ENCODE measurements at places on chromosomes 16 and 17. TPM values are rescaled to one million over a fixed set of nuclear protein-coding genes. Genes with fewer than 3 reads are reported as not detected.
A peak's percentile ranks its signal among the peaks of the same experiment; 100 is the strongest.

DNA sequence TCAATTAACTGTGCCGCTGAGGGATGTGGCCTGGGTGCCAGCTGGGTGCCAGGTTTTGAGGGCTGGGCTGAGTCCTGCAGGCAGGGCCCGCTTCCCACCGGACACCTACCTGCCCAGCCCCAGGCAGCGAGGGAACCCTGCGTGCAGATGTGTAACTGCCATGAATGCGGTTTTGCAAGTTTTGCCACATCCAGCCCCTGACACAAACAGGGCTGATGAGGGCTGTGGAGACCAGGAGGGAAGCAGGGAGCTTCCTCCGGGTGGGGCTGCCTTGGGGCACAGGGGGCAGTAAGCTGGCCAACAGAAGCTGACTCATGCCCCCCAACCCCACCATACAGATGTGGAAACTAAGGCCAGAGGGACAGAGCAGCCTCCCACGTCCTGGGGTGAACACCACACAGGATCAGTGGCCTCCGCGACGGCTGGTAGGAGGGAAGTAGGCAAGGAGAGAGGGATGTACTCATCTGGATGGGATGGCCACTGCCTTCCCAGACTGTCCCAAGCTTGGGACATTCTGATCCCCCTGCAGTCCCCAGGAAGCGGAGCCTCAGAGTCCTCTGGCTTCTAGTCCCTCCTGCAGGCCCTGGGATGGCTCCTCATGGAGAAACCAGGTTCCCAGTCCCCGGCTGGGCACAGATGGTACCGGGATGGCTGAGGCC is 1.6 kb downstream of the UBALD1 start:
- DNase-seq, result peak; percentile 7

The NFATC2IP gene
- 22.1 TPM for total RNA-seq

- DNase-seq, result no peak
Measured at GRCh38 chr17:66652840-66653507, 181.9 kb upstream of the CACNG5 start.

- DNase-seq, result no peak
Measured at GRCh38 chr16:68488554-68488953, 40.2 kb upstream of the SMPD3 start.

The ABCC11 gene
- total RNA-seq, result 0.09 TPM

DNA sequence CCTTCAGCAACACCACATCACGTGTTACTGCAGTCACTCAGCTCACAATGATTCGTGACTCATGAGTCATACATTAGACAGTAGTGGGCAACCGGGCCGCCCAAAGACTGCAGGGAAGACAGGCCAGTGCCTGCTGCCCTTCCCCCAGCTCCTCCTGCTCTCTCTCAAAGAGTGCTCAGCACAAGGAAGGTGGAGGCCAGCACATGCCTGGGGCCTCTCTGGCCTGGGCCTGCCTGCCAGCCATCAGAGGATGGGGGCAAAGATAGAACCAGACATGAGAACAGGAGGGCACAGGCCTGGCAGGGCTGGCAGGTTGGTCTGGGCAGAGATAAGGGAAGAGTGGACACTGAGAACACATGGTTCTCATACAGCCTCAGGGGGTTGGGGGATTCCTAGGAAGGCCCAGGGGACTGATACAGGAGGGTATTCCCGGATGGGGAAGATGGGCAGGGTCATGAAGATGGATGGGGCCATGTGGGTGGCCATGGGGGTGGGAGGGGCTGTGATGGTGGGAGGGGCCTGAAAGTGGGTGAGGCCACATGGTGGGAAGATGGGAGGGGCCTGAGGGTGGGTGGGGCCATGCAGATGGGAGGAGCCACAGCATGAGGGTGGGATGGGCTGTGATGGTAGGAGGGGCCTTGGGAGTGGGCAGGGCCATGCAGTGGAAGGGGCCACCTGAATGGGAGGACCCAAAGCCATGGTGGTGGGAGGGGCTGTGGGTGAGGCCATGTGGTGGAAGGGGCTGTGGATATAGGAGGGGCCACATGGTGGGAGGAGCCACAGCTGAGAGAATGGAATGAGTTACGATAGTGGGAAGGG is 29.0 kb downstream of the KATNB1 start:
- DNase-seq, result peak; percentile 68

- peak; percentile 25 for DNase-seq
Measured at GRCh38 chr16:83393196-83393981, 414.4 kb upstream of the HSBP1 start.

The HOXB1 gene
- not detected for total RNA-seq

DNA sequence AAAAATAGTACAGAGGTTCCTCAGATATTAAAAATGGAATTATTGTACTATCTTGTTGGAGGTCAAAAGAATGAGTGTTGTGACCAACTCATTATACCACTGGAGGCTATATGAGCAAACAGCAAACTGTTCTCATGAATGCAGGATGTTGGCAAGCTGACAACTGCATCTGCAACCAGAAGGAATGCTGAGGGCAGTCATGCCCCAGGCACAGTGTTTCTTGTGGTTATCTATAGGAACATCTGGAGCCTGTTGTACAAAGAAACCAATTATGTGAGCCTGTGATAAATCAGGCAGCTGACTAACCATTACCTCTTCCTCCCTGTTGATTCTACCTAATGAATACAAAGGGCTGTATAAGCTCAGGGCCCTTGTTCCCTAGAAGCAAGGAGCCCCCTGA is 2057.1 kb downstream of the TP53TG3F start:
- DNase-seq, result no peak

- DNase-seq, result no peak
Measured at GRCh38 chr17:49878931-49879904, 31.3 kb upstream of the TAC4 start.

DNA sequence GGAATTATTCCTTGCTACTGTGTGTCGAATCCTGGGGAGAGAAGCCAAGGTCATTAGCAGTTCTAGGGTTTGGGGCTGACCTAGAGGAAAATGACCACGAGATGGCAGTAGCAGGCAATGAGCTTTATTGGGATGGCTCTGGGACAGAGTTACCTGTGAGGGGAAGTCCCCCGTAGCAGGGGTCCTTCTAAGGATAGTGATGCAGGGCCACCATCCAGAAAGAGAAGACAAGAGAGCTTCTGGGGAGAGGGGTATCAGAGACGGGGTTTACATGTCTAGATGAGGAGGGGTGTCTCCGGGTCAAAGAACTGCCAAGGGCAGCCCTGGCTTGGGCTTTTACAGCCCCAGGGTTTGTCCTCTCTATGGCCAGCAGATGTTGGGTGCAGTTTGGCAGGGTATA is 6.4 kb upstream of the GGT6 start:
- peak; percentile 52 for DNase-seq

DNA sequence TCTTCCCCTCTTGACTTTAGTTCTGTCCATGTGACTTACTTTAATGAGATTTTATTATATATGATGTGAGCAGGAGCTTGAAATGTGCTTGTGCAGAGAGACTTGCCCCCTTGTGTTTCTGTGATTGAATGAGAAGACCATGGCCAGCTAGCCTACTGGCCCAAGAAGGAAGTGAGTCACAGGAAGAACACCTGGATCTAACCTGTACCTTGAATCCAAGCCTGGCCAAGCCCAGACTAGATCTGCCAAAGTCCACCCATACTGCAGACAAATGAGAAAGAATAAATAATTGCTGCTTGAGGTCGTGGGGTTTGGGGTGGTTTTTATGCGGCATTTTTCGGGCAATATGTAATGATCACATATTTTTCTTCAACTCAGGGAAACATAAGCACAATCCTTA is 9.6 kb downstream of the ABCA10 start:
- DNase-seq, result no peak

The DNAH9 gene
- not detected for total RNA-seq

The PTX4 gene
- total RNA-seq, result not detected

The CTRB1 gene
- total RNA-seq, result not detected

DNA sequence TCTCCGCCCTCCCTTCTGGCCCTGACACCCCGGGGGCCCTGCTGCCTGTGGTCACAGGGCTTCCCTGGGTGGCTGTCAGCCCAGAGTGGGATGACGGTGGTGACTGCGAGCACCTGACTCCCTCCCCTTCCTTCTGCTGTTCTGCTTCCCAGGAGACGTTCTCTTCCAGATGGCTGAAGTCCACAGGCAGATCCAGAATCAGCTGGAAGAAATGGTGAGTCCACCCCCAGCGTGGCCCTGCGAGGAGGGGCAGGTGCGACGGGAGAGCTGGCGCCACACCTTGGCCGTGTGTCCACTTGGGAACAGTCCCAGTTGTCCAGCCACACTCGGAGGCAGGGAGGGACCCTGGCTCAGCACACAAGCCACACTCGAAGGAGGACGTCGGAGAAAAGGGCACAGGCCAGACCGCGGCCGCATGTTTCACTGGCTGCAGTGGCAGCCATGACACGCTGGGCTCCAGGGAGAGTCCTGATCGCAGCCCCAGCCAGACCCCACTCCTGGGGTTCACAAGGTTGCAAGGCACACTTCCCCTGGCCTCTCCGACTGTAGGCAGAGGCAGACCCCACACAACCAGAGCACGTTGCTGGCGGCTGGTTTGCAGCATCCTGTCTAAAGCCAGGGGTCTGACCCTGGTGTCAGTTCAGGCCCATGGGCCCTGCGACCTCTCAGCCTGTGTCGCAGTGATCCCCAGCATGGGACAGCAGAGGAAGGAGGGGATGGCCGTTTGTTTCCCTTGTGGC is 49.9 kb downstream of the BAIAP2 start:
- no peak for DNase-seq

The IL4R gene
- total RNA-seq, result 82.3 TPM

DNA sequence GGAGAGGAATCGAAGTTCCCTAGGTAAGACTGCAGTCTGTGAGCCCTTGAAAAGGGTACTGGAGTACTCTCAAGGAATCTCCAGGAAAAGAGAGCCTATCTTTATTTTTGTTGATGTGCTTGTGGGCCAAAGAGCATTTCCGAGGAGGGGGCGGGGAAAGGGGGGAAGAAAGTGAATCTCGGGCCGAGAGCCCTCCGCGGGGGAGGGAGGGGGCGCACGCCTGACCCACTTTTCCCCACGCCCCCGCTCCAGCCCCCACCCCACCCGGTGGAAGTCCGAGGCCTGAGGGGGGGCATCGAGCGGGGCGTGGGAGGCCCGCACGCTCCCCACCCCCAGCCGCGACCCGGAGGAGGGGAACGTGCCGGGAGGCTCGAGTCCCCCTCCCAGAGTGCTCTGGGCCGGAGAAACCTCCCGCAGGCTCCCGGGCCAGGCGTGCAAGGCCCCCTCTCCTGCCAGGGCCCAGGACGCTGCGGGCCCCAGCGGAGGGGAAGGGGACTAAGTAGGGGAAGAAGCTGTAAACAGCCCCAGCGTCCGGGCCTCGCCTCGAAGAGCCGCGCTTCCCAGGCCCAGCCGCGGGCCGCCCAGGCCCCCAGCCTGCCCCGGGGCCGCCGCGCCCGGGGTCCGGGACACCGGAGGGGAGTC is 444 bp downstream of the HELZ start:
- DNase-seq, result no peak

The CORO1A gene
- total RNA-seq, result 1.9 TPM

The DLX3 gene
- not detected for total RNA-seq

DNA sequence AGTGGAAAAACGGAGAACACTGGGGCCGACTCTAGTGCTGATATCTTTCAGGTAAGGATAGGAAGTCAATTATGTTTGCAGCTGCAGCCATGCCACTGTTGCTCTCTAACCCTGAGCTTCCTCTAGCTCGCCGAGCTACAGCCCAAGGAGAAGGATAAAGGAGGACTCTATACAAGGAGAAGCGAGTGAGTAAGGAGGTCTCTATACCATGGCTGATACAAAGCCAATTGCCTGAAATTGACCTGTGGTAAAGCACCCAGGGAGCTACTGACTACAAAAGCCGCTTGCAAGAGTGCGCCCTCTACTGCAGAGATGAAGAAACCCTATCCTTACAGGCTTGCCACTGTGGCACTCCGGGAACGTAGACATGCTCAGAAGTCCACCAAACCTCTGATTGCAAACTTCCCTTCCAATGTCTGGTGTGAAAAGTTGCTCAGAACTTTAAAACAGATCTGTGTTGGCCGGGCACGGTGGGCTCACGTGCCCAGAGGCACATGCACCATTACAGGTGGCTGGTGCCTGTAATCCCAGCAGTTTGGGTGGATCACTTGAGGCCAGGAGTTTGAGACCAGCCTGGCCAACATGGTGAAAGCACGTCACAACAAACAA is 10.8 kb upstream of the SLC46A1 start:
- peak; percentile 65 for DNase-seq

DNA sequence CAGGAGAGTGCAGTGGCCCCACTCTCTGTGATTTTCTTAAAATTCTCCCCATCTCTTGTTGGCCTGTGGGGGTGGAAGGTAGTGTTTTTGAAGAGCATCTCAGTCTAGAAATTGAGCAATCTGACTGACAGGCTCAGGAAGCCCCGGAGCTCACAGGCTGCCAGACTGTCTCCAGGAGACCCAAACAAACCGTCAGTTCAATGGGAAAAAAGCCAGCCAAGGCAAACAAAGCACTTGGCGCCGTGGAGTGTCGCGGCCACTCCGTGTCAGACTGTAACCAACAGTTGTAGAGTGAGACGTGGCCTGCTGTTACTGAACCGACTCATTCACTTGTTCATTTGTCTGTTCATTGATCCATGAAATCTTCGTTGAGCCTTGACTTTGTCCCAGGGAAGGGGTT is 33.7 kb downstream of the RGS9 start:
- peak; percentile 37 for DNase-seq

The PLXDC1 gene
- 3.3 TPM for total RNA-seq

The TBC1D3K gene
- total RNA-seq, result not detected

- DNase-seq, result no peak
Measured at GRCh38 chr17:29777663-29778062, 152.4 kb downstream of the SSH2 start.

The SCGB1C2 gene
- total RNA-seq, result not detected

DNA sequence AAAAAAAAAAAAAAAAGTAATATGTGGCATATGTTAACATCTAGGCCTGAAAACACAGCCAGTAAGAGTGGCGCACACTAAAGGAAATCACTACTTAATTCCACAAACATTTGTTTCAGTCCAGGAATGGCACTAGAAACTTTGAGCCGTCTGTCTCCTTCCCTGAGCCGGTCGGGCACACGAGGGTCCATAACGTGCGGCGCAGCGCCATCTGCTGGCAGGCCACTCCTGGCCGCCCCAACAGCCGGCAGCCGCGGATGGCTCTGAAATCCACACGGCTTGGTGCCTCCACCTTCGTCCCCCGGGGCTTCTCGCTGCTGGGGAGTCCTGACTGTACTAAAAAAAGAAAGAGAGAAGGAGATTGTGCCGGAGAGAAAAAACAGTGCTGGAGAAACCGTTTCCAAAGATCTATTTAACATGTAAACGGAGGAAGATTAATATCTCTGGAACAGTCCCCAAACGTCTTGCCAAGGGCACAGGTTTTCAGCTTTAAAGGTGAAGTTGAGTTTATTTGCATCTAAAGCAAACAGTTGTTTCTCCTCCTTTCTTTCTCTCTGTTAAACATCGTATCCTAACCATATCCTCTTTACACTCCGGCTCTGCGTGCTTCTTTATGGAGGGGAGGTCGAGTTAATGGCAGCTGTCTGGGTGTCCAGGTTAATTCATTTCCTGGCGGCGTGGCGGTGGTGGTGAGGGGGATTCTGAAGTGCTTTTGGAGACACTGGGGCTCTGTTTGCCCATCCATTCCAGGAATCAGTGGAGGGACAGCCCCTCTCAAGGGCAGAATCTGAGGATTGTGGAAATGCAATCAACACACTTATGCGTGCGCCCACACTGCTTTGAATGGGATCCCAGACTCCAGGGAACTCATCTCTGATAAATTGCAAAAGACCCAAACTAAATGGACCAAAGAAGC is 611.3 kb upstream of the SALL1 start:
- DNase-seq, result peak; percentile 77

The POLDIP2 gene
- 66.6 TPM for total RNA-seq

The WDR45B gene
- total RNA-seq, result 32.0 TPM

The KRT27 gene
- not detected for total RNA-seq

The ANKFN1 gene
- total RNA-seq, result not detected

GRCh38 chr17:7647018-7647417 is 3.7 kb upstream of the ATP1B2 start:
- no peak for DNase-seq
